ENCODE measurements at places on chromosomes 2 and 18.

GRCh38 chr2:237222601-237223041 lies 136.9 kb downstream of the COPS8 start:
- DNase-seq = no peak

DNA sequence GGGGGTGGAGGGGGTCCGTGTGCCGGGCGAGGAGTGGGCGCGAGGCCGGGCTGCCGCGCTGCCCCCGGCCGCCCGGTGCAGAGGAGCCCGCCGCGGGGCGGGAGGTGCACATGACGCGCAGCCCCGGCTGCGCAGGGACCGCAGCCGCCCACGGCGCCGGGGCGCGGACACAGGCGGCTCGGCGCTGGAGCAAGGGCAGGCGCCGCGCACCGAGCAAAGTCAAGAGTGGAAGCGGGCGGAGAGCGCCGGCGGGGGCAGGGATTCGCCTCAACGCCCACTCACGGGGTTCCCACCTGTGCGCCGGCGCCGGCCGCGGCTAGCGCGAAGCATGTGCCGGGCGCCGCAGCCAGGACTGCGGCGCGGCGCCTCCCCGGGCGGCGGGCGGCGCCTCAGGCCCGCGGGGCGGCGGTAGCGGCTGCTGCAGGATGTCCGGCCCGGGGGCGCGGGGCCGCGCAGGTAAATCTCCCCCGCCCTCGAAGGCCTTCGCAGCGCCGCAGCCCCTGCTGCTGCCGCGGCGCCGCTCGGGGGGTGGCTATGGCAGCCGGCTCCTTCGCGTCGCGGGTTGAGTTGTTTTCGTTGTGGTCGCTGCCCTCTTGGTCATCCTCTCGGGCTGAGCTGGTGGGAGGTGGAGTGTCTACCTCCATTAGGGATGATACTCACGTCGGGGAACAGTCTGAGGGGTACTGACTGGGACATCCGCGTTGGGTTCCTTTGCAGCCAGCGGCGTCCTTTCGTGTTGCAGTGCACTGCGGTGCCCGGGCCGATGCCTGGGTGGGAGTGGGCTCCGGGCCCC lies 216.3 kb upstream of the DTNA start:
- DNase-seq = peak; percentile 2

DNA sequence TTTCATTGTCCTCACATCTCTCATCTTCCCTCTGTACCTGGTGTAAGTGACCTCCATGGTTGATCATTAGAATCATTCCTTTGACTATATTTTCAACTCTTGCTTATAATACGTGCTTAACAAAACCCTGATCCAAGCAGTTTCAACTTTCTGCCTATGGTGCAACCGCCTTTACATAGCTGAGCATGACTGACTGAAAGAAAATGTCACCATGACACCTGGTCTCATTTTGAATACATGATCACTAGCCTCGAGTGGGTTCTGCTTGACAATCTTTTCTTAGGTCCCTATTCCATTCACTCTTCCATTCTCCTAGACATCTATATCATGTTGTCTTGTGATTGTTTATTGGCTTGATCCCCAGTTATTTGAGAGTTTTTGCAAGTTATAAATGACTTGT lies 78.9 kb upstream of the STAM2 start:
- DNase-seq = no peak

- no peak for DNase-seq
Measured at GRCh38 chr18:70663141-70663540, 374.3 kb downstream of the SOCS6 start.

DNA sequence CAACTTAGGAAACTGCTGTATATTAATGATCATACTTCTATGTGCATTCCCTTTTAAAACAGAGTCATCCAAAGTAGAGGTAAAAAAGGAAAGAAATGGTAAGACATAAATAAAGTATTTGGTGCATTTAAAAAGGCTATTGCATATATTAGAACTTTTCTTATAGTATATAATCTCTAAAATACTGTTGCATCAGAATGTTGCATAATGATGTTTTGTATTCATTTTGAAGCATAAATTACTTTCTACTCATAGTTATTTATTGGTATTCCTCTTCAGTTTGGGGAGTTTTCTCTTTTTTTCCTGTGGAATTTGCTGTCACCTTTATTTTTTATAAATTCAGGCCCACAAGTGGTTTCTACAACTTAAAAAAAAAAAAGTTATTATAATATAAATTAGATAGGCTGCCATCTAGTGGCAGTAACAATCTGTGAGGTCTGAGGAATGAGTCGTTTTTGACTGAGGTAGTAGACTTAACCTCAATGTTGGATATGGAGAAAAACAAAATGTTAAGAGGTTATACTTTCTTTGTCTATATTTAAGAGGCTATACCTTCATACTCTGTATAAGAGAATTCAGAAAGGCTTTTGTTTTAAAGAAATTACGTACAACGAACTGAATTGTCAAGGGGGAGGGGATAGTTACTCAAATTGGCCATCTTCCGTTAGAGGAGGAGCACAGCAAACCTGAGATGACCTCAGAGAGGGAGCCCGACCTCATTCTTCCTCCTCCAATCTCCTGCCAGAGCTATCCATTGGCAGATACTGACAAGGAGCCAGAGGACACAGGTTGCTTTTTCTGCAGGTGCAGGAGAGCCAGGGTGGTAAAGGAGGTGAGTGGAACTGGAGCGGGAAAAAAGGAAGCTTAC lies 23.8 kb downstream of the ANKAR start:
- DNase-seq = peak; percentile 44

All from iris pigment epithelial cell (primary cell).